ENCODE measurements at places on chromosomes 16 and 17.

- DNase-seq: no peak
These were observed 8.0 kb downstream of the FBF1 start for GRCh38 chr17:75932852-75933251.

DNA sequence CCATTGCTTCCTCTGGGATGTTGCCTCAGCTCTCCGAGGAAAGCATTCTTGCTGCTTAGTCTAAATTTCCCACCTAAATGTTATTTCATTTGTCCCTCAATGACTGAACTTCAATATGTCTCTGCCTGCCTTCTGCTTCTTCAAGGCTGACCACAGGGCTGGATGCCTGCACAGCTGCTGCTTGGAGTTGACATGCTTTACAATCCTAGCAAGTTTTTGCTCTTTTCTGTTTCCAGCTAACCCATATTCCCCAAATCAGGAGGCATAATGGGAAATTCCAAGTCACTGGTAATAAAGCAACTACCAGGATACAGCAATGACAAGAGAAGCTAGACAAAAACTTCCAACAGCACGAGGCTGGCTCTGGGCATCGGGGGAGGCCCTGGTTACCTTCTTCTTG is 48.9 kb downstream of the GTF3C1 start:
- no peak for DNase-seq

GRCh38 chr17:29483503-29483902 is 83.3 kb downstream of the ABHD15 start:
- no peak for DNase-seq

DNA sequence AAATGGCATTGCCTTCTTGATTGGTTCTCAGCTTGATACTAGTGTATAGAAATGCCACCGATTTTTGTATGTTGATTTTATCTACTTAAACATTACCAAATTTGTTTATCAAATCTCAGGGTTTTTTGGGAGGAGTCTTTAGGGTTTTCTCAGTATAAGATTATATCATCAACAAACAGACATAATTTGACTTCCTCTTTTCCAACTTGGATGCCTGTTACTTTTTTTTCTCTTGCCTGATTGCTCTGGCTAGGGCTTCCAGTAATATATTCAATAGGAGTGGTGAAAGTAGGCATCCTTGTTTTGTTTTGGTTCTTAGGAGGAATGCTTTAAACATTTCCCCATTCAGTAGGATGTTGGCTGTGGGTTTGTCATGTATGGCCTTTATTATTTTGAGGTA is 29.1 kb downstream of the EFCAB13 start:
- no peak for DNase-seq

GRCh38 chr17:48301002-48301401 is 129.0 kb downstream of the SKAP1 start:
- DNase-seq: no peak

DNA sequence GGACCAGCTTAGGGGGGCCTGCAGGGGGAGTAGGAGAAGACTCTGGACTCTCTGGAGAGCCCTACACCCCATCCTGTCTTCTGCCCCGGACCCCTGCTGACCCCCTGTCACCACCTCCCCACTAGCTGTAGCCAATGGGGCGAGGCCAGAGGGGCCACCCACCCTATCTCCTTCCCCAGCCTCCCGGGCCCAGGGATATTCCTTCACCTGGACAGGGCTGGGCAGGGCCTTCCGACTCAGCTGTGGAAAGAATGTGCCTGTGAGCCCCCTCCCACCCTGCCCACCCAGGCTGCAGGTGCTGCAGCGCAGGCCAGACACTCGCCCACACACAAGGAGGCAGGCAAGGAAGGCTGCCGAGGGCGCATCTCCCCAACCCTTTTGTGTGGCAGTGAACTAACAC is 23.0 kb downstream of the TSPOAP1 start:
- no peak for DNase-seq

DNA sequence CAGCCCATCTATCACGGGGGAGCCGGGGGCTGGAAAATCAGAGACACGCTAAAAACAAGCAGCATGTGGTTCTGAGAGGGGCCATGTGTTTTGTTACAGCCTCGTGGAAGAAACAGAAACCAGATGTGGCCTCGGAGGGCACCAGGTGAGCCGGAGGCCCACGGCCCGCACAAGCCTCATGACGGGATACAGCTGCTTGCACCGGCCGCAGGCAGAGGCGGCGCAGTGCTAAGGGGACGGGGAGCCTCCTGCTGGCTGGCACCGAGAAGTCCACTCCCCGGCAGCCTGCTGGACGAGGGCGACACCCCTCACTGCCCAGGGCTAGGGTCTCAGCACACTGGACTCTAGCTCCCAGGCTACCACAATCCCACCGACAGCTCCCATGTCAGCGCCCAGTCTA is 19.2 kb downstream of the NDUFAF8 start:
- DNase-seq: no peak

- DNase-seq: no peak
These were observed 224.9 kb downstream of the PRKCA start for GRCh38 chr17:66527335-66527734.

DNA sequence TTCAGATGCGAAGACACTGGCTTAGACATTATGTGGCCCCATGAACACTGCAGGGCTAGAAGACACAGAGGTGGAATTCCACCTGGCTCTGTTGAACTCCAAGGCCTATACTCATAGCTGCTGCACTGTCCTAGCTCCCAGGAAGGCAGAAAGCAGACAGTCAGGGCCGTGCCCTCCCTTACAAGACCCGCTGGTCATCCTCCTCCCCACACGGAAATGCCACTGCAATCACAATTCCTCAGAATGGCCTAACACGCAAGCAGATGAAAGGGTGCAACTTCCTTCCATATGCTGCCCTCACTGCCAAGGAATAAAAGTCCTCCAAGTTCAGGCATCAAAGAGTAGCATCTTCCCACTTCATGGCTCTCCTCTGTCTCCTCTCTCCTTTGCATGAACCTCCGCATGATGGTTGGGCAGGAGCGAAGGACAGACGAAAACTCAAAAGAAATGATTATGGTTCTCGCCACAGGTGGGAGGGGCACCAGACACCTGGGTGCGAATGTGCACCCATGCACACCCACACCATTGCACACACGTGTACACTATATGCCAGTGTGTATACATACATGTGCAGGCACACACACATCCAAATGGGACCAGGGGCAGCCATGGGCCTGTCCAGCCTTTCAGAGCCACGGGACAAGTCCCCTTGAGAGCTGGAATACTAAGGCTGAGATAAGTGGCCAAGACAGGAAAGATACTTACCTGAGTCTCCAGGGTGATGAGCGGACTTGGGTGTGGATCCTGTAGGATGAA is 113.3 kb downstream of the XYLT1 start:
- DNase-seq: no peak

DNA sequence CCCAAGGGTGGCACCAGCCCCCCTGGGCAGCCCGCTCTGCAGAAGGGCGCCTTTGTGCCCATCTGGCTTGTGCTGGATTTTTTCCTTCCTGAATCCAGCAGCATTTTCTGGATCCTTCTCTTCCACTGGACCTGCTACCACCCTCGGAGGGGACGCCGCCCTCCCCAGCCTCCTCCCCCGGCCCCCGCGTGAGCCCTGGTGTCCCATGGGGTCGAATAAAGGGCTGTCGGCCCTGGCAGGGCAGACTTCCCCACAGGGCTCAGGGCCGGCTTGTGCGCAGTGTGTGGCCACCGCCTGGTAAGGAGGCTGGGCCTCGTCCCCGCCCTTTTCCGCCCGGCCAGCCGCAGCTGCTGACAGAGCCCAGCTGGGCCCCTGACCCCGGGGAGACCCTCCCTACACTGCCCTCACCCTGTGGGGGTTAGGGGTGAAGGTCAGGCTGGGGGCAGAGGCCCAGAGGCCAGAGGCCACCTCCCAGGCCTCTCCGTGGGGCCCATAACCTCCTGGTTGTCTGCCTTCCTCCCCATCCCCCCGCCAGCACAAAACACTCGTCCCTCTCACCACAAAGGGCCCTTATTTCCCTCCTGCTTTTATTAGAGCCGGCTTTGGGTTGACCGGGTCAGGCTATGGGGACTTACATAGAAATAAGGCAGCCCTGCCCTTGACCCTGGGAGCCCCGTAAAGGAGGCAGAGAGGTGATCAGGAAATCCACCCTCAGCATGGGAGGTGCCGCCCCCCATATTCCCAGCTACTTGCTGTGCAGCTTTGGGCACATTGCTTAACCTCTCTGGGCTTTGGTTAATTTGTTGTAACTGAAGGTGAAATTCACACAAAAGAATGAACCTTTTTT is 179.3 kb upstream of the CIBAR2 start:
- DNase-seq: no peak

DNA sequence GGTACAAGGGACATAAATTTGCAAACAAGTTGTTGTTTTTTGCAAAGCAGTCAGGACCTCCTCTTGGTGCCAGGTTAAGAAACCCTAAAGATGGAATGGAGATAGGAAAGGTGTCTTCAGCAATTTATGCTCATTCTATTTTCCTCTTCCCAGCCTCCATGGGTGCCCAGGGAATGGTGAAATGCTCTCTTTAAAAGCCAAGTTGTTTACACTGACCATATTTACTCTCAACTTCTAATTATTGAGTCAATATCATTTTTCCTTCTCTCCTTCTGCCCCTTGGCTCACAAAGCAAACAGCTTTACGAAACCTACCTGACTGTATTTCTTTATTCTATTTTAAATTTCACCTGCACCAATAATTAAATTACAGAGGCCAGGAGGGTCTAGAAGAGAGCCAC is 138.5 kb upstream of the IRX3 start:
- DNase-seq: no peak

- no peak for DNase-seq
These were observed 7.7 kb downstream of the CORO6 start for GRCh38 chr17:29615048-29615385.

DNA sequence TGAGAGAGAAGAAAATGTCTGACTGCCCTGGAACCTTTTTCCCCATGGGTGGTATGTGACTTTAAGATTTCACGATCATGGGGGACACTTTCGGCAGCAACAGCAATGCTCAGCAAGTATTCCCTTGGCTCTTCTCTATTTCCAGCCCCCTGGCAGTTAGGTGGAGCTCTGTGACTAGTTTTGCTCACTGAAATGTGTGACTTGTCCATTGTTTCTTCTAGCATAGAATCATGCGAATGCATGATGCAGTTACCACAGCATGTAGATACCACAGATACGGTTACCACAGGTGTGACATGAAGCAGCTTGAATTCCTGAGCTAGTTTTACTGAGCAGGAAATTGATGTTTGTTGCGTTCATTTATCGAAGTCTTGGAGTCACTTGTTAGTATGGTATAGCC is 1034.5 kb upstream of the EEF2KMT start:
- DNase-seq: no peak

- DNase-seq: no peak
These were observed 207.4 kb upstream of the WSB1 start for GRCh38 chr17:27086526-27086925.

DNA sequence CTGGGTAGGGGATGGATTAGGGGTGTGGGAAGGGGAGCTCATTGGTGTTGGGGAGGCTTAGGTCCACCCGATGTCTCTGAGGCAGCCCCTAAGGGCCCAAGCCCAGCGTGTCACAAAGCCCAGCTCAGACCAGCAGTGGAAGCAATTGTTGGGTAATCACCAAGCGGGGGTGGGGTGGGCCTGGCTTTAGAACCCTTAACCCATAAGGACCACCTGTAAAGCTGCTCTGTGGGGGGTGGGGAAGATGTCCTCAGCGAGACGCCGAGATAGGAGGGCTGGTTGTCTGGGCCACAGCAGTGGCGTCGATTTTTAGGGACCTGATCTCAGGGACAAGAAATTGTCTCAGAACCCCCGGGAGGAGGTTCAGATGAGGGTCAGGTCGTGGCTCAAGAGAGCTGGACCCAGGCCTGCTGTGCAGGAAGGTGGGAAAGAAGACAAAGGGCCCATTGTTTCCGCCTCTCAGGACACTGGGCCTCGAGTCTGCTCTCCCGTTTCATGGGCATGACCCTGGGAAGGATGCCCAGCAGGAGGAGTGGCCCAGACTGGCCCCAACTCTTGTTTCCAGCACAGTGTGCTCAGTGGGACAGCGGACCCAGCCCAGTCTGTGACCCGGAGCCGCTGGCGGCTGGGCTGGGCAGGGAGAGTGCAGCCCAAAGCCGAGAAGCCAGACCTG is 15.9 kb downstream of the ST6GALNAC2 start:
- no peak for DNase-seq

- DNase-seq: no peak
These were observed 77.8 kb downstream of the ADCY9 start for GRCh38 chr16:4038448-4038847.

DNA sequence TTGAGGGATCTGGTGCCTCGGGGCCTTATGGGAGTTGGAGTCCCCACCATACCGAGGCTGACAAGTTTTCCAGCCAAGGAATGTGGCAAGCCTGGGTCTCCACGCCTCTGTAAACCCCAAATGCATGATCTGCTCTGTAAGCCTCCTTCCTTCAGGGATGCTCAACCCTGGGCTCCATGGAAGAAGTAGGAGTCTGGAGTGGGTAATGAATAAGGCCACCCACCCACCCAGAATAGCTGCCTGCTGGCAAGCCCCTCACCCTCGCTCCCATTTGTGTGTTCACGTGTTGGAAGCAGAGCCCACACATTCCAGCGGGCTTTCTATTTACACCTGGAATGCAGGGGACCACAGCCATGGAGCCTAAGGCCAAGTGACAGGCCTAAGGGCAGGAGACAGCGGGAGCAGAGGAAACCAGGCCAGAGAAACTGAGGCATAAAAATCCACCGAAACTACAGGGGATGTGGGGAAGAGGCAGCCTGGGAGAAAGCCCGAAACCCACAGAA is 4.4 kb downstream of the DLG4 start:
- no peak for DNase-seq

GRCh38 chr16:14302031-14302398 is 230.9 kb downstream of the MRTFB start:
- peak; percentile 41 for DNase-seq

DNA sequence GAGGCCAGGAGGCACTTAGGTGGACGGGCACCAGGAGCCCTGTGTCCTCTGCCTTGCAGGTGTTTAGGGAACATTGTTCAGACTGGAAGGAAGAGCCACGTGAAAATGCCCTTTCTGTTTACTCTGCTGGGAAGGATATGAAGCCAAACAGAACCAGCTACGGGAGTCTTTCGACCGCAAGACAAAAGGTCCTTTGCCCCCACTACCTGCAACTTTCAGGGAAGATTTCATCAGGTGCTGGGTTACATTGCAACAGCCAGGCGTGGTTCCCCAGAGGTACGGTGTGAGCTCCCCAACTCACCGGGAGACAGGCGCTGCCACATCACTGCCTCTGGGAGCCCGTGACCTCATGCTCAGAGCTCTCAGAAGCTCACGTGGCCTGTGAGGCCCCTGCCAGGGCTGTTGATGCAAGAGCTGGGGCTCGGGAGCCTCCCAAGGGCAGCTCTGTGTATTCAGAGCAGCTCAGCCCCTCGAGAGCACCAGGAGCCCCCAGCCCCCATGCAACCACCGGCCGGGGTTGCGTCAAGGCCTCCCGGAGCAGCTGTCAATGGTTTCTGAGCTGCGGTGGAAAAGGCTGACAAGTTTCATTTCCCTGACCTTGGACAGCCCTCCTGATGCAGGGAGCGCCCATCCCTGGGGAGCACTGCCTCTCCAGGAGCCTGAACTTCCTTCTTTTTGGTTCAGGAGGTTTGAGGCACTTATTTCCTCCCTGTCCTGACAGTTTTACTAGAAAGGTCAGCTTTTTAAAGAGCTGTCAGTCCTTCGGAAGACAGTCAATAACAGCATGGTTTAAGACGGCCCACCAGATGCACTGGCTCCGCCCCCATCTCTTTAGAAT is 42.1 kb downstream of the TBC1D16 start:
- DNase-seq: peak; percentile 94

GRCh38 chr16:50310308-50311133 is 44.2 kb downstream of the ADCY7 start:
- no peak for DNase-seq

- no peak for DNase-seq
These were observed 103.0 kb downstream of the SNX29 start for GRCh38 chr16:12079412-12079965.

- DNase-seq: no peak
These were observed 57.2 kb downstream of the SDK2 start for GRCh38 chr17:73586921-73587602.
